ENCODE measurements at places on chromosomes 6 and 20.

DNA sequence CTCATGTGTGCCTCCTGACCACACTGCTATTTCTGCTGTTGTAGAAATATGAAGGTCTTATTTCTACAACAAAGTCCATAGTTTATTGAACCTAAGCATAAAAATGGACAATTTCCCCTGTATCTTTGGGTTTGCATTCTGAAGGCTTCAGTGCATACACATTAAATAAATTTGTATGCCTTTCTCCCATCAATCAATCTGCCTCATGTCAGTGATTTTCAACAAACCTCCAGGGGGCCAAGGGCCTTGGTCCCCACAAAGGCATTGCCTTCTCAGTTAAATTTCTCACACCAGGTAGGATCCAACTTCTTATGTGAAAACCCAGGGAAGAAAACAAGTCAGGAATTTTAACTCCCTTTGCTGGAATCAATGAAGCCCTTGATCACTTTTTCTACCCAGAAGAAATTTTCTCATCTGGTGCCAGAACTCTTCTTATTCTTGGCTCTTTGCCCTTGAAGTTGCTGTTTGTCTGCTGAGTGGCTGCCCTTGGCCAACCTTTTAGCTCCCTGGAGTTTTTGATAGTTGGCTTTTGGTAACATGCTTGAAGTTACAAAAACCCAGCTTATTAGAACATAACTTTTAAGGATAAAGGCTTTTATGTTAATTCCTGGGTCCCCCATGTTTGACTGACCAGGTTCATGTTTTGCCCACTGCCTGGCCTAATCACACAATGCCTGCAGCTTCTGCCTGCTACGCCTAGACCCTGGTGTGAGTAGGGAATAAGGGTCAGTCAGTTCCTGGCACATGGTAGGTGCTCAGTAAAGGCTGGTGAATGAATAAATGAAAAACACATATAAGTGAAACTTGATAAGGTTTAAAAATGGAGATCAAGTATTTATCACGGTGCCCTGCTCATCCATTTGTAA, 37.0 kb downstream of the SHLD1 start:
- no peak for DNase-seq

DNA sequence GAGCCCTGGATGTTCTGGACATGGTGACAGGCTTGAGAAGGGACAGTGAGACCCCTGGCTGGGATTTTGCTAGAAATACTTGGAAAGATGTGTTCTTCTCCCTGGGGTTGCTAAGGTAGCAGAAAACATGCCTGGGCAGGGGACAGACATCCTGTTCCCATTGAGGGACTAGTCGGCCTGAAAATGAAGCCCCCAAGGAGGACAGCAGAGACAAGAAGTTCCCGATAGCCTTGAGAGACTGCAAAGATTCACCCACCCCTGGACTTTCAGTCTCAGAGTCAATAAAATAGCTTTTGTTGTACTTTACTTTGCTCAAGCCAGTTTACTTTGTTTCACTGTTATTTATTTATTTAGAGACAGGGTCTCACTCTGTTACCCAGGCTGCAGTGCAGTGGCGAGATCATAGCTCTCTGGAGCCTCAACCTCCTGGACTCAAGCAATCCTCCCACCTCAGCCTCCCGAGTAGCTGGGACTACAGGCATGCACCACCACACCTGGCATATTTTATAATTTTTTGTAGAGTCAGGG, 28.4 kb downstream of the ATP9A start:
- DNase-seq, result no peak

DNA sequence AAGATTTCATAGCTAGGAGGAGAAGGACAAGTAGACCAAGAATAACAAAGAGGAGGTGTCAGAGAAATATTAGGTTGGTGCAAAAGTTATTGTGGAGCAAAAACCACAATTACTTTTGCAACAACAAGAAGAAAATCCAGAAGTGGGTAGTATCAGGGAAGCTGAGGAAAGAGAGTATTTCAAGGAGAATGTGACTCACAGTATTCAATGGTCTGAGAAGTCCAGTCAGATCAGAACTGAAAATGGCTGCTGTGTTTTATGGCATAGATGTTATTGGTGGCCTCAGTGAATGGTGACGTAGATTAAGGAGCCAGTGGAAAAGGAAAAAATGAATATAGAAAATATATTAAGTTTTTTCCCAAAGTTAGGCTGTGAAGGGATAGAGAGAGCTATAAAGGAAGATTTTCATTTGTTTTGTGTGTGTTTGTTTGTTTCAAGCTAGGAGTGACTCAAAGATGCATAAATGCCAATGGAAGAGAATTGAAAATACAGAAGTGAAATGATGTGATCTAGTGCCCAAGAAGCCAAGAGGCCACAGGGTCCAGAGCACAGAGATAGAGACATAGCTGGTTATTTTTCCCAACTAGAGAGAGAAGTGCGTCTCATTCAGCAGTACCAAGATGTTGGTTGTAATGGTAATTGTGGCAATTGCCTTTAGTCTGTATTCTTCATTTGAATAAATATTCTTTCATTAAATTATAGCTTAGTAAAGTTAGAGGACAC, 112.8 kb downstream of the ADTRP start:
- DNase-seq, result no peak

- DNase-seq, result no peak
Observed at GRCh38 chr20:45153752-45154151, 20.9 kb upstream of the PI3 start.

GRCh38 chr20:47956268-47956995, 171.2 kb upstream of the SULF2 start:
- DNase-seq, result no peak

DNA sequence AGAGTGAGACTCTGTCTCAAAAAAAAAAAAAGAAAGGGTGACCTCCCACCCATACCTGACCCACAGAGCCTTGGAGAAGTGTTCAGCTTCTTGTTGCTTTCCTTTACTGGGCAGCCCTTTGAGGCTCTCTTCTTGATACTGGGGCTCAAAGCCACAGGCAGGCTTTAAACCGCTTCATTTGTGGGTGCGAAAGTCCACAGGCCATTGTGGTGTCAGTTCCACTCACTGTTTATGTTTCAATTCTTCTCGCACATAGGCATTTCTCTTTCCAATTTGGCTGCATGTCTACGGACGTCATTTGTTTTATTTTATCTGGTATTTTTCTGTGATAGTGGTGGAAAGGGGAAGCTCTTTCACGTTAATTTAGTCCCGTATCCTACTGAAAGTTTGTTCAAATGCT, 34.6 kb downstream of the PPARD start:
- DNase-seq, result no peak

- DNase-seq, result no peak
Observed at GRCh38 chr6:148147463-148147830, 195.2 kb upstream of the SASH1 start.

- DNase-seq, result no peak
Observed at GRCh38 chr6:53033764-53034163, 31.4 kb upstream of the FBXO9 start.

- DNase-seq, result no peak
Observed at GRCh38 chr6:112682071-112682470, 334.9 kb downstream of the RFPL4B start.

GRCh38 chr6:112007254-112007653, 46.6 kb upstream of the CCN6 start:
- no peak for DNase-seq

GRCh38 chr6:137852346-137852745, 14.7 kb upstream of the TNFAIP3 start:
- no peak for DNase-seq

- no peak for DNase-seq
Observed at GRCh38 chr6:5029609-5030008, 25.8 kb upstream of the RPP40 start.

- DNase-seq, result peak; percentile 22
Observed at GRCh38 chr6:165245287-165245686, 64.1 kb downstream of the C6orf118 start.

GRCh38 chr20:1087311-1087905, 31.0 kb upstream of the PSMF1 start:
- DNase-seq, result no peak

- no peak for DNase-seq
Observed at GRCh38 chr6:136435101-136435500, 115.1 kb downstream of the MAP7 start.

- no peak for DNase-seq
Observed at GRCh38 chr6:147418523-147418922, 90.0 kb upstream of the SAMD5 start.

DNA sequence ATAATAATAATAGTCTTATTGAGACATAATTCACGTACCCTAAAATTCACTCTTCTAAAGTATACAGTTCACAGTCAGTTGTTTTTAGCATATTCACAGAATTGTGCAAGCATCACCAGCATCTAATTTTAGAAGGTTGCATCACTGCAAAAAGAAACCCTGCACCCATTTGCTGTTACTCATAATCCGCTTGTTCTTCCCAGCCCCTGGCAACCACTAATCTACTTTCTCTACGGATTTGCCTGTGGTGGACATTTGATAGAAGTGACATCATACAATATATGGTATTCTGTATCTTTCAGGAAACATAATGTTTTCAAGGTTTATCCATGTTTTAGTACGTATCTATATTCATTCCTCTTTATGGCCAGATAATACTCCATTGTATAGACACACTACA, 41.5 kb upstream of the FAM184A start:
- no peak for DNase-seq

DNA sequence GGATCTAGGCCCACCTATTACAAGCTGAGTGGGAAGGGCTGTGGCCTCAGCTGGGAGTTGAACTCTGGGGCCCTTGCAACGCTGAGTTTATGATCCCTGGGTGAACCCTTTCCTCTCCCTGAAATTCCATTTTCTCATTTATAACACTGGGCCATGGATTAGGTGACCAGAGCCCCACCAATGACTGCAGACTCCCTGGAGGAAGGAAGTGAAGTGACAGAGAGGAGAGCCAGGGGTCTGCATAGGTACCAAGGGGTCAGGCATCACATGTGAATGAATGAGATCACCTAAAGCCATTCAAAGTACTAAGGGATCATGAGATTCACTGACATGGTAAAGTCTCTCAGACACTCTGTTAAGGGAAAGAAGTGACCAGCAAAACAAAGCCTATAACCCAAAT, 46.5 kb upstream of the DSN1 start:
- DNase-seq, result no peak

- no peak for DNase-seq
Observed at GRCh38 chr20:10658051-10658823, 15.6 kb downstream of the JAG1 start.

GRCh38 chr20:38126932-38127621, 38.0 kb downstream of the TGM2 start:
- DNase-seq, result no peak

DNA sequence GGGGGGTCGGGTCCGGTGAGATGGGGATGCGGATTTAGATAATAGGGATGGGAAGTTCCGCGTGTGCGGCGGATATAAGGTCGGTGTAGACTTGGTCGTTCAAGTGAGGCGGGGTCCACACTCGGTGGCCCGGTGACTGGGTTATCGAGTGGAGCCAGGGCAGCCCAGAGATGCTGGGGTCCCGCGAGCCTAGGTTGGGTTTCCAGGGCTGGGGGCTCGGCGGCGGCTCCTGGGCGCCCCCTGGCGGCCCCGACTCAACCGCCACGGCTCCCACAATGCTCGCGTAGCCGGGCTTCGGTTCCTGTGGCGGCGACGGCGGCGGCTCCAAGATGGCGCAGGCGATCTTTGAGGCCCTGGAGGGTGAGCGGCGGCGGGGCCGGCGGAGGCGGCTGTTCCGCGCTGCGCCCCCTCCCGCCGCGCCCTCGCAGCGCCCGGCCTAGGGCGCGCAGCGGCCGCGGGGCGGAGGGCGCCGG, at the start of gene ZNF341:
TSS of gene ZNF341 (plus strand) at position 304 of the 473 bp plus-strand sequence. CDS start at position 330, 26 bp downstream.
- DNase-seq, result peak; percentile 78

GRCh38 chr6:138115201-138115600, 8.0 kb upstream of the PERP start:
- no peak for DNase-seq

GRCh38 chr6:14880052-14880451, 365.8 kb upstream of the JARID2 start:
- no peak for DNase-seq

DNA sequence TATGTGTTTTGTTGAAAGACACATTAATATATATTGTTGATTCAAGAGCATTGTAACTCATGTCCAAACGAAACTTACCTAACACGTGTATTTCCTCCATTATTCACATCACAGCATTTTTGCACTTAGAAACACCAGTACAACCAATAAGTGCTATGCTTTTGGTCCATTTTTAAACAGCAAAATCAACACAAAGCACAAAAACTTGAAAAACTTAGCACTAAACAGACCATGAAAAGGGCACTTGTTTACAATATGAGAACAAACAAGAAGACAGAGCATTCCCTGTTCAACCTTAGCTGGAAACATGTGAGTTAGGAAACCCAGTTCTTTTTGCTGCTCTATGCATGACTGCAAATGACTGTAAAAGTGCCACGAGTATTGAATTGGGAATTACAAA, 9.6 kb downstream of the GLYATL3 start:
- no peak for DNase-seq

- no peak for DNase-seq
Observed at GRCh38 chr20:32064667-32065066, 12.6 kb downstream of the HCK start.

- DNase-seq, result no peak
Observed at GRCh38 chr20:11032611-11033010, 358.8 kb upstream of the JAG1 start.

GRCh38 chr6:48986845-48987244, 476.2 kb downstream of the MMUT start:
- no peak for DNase-seq

- no peak for DNase-seq
Observed at GRCh38 chr20:13791540-13792459, 7.0 kb downstream of the NDUFAF5 start.

- DNase-seq, result no peak
Observed at GRCh38 chr6:38460186-38460585, 179.5 kb downstream of the BTBD9 start.

GRCh38 chr6:135066806-135067205, 12.2 kb upstream of the HBS1L start:
- DNase-seq, result no peak

- DNase-seq, result no peak
Observed at GRCh38 chr6:154995254-154996015, at the start of gene TIAM2. Gene TIAM2 (plus strand): TSS chr6:154995315. CDS start chr6:155129224, 133,909 bp downstream.

DNA sequence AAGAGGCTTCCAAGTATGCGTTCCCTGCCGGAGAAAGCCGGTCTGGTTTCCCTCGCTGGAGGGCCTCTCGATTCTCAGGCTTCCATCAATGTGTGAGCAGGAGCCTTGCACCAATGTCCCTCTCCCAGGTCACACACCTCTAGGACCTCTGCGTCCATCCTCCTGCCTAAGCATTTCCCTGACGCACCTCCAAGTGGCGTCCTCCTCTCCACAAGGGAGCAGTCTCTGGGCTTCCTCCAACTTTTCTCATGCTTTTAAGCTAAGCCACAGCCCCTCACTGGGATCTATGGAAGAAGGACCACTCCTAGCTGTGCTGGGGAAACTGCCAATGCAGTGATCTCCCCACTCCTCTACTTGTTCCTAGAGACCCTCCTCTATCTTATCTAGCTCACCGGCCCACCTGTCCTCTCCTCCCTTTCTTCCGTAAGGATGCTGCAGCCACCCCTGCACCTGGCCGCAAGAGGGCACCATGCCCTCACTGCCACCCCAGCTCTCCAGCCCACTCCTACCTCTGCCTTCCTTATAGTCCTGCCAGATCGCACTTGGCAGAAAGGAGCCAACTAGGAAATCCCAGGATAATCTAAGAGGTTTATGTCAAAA, 258.7 kb downstream of the LRFN2 start:
- no peak for DNase-seq

GRCh38 chr6:10894958-10895357, 8.1 kb downstream of the SYCP2L start:
- DNase-seq, result no peak

- DNase-seq, result no peak
Observed at GRCh38 chr6:131381052-131381708, 191.8 kb upstream of the ARG1 start.

Data from posterior cingulate gyrus (tissue), 11 donors.